ENCODE measurements at places on chromosomes 1 and 21.

GRCh38 chr21:28089599-28090441 is 902.9 kb downstream of the LTN1 start:
- no peak for DNase-seq

- DNase-seq = no peak
Observed at GRCh38 chr1:19087017-19087736, 122.9 kb downstream of the UBR4 start.

DNA sequence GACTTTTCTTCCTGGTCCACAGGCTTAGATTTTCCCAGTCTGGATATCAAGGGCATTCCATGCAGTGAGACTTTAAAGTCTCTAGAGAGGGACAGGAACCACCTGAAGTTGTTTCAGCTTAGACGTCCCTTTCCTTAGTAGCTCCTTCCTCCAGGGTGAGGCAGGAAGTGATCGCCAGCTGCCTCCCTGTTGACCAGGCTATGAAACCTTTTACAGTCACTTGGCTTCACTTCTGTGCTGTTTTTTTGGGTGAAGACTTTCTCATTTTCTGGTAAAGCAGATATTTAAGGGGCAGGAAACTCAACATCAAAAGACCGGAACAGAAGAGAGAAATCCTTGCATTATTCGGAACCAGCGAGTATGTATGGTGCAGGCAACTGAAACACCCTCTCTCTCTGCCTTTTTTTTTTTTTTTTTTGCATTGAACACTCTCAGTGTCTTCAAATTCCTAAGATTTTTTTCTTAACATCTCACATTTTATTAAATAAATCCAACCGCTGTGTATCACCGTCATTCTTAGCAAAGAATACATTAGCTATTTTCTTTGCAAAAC is 234.6 kb upstream of the IRF2BP2 start:
- no peak for DNase-seq

DNA sequence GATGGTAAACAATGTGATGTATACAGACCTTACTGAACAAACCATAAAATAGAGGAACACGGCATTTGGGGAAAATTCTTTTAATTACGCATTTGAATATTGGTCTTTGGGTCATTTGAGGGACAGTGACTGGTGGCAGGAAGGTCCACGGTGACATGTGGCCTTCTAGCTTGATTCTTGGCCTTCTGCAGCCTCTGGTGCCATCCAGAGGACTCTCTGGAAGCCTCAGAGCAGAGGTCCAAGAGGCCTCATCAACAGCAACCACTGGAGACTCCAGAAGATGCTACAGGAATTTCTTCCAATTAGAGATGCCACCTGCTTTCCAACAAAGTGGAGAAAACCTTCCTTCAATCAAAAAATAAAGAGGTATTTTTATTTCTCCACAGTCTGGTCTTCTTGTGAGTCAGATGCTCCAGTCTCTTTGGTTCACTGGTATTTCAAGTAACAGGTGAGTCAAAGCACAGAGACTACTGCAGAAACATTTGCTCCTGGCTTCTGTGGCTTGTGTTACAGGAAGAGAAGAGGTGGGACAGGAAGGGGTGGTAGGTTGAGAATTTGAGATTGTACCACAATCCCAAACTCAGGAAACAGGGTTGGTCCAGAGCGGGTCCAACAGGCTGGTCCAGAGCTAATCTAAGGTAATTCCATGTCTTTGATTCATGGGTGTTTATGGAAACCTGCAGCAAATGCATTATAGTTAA is 2.7 kb upstream of the F5 start:
- DNase-seq = no peak

GRCh38 chr1:11280719-11281376 is 7.8 kb downstream of the UBIAD1 start:
- no peak for DNase-seq

DNA sequence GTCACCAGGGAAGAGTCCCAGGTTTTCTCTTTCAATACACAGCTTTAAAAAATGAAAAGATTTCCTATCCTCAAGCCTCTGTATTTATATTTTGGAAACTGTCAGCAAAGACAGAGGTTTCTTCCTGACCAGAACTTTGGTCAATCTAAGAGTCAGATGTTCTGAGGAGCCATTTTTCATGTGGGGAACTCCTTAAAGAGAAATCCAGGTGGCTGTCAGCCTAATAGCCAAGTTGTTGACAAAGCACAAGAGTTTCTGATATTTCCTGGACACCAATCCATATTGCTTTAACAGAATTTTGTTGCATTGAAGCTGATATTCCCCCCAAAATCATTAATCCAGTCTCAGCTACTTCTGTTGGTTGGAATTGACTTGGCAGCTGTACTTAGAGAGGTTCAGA is 318.6 kb upstream of the NFIA start:
- DNase-seq = no peak
